ENCODE measurements at places on chromosomes 3 and 15.

- DNase-seq = no peak
These were observed 973 bp downstream of the BUB1B start for GRCh38 chr15:40161693-40162391.

DNA sequence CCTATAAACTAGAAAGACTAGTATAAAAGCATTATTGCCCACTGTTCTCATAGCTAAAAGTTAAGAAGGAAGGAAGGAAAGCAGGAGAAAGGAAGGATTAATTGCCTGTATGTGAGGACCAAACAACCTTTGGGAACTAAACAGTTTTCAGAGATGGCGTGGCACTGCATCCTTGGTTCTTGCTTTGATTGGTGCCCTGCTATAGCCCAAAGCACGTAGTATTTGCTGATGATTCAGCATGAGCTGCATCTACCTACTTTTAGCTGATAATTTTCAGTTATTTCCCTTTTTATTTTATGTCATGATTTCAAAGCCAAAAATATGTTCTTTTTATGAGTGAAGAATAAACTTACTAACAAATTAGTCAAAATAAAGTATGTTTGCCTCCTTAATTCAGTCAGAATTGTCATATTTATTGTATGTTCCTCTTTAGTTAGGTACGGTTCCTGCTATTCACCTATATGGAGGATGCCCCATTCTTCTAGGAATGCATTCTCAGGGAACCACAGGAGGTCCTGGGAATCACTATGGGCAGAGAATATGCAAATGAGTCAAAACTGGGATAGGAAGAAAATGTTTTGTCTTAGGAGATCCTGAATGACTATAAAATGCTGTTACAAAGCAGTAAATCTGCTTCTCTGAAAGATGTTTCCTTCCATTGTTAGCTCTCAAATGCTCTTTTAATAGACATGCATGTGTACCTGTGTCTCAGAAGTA lies 65.4 kb upstream of the THSD4 start:
- no peak for DNase-seq

- peak; percentile 12 for DNase-seq
These were observed 136.0 kb upstream of the CCDC54 start for GRCh38 chr3:107241217-107241616.

- no peak for DNase-seq
These were observed 29.8 kb downstream of the SPICE1 start for GRCh38 chr3:113485161-113485609.

DNA sequence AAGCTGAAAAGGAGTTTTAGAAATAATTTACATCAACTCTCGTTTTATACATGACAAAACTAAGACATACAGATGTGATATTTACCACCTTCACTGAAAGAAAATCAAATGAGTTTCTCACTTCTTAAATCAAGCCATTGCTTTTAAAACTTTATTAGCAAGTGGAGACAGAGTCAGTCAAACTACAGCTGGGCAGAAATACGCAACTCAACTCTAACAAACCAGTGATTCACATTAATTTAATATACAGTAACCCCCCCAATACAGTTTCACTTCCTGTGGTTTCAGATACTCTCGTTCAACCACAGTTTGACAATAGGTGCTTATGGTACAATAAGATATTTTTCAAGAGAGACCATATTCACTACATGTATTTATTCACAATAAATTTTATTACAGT lies 477.1 kb downstream of the MAGI1 start:
- DNase-seq = no peak
